ENCODE measurements at places on chromosomes 2 and 18.

DNA sequence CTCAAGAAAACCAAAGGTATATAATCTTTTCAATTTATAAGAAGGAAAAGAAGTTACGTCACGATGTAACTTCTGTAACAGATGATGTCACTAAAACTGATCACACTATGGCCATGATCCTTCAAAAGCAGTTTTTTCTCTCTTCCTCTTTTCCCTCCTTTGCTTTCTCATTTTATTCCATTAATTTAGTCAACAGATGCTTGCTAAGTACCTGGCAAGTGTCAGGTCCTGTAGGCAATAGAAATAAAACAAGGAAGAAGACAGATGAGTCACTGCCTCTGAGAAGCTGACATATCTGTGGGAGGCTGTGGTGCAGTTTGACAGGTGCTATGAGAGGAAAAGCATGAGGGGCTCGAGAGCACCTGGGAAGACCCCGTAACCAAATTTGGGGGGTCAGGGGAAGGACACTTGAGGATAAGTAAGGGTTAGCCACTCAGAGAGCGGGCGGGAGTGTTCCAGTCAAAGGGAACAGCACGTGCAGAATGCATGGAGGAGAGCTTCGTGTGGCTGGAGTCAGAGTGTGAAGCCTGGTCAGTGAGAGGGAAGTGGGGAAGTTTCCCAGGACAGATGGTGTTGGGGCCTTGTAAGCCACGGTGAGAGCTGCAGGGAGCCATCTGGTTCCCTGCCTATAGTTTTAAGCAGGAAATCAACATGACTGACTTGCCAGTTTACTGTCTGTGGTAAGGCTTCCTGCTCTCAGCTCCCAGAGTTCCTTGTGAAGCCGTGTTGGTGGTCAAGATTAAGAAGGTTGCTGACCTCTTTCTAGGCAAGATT, 198.8 kb upstream of the FOSL2 start:
- DNase-seq = peak; percentile 16

- no peak for DNase-seq
Observed at GRCh38 chr2:17849275-17849674, 29.2 kb upstream of the KCNS3 start.

GRCh38 chr2:33275689-33276444, 200.6 kb upstream of the RASGRP3 start:
- no peak for DNase-seq

DNA sequence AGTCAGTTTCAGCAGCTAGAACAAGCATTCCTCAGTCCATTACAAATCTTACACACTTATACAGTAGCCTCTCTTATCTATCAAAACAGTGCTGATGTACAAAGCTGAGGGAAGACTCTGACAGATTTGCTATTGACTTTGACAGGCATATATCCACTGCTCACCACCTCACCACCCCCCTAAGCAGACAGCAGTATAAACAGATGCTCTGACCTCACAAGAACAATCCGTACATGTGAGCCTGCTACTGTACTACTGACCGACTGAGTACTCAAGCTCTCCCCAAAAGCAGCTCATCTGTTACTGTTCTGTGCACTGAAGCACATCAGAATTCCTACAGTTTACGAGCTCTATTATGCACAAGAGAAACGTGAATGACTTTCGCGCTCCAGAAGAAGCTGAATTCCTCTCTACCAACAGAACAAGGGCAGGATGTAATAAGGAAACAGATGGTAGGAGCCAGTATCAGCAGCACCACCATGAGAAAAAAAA, 95.6 kb upstream of the PDE1A start:
- DNase-seq = no peak

DNA sequence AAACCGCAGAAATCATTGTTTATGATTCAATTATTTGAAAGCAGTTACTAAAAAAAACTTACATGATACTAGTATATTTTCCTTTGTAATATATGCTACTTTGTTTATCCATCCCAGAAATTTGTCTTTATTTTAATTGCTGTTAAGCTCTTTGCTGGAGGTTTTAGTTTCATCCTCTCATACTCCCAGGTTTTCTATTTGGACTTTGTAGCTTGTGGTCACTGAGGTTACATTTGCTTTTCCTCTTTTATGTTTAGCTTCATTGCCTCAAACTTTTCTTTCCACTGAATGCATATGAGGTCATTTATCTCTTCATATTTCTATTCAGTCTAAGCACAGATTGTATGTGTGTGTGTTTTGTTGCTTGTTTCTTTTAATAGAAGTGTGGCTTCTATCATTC, 89.9 kb downstream of the ERBB4 start:
- no peak for DNase-seq

GRCh38 chr2:11752906-11753305, 6.5 kb downstream of the LPIN1 start:
- no peak for DNase-seq

DNA sequence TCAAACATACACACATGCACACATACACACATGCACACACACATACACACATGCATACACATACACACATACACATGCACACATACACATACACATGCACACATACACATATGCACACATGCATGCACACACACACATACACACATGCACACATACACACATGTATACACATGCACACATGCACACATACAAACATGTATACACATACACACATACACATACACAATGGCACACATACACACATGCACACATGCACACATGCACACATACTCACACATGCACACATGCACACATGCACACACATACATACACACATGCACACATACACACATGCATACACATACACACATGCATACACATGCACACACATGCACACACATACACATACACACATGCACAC, 137.2 kb downstream of the ACKR3 start:
- DNase-seq = no peak

DNA sequence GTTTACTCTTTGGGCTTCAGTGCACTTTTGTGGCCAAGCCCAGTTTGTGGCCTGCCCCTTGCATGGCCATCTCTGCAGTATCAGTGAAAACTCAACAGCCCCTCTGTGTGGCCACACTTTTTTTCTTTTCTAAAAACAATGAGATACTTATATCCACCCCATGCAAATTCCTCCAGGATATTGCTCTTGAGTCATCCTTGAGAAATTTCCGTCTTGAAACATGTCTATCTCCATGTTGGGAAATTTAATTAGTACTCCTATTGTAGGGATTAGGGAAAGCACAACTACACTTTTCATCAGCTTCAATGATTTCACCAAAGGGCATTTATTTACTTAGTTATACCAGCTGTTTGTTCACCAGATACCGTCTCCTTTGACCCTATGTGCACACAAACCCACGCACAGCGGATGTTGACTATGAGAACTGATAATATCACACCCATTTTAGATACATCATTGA, 993.1 kb downstream of the TSN start:
- no peak for DNase-seq

- no peak for DNase-seq
Observed at GRCh38 chr2:134549104-134549503, 169.7 kb downstream of the TMEM163 start.

- no peak for DNase-seq
Observed at GRCh38 chr18:62767836-62768557, 52.7 kb downstream of the PHLPP1 start.

Data from GM13976 (cell line).